ENCODE measurements at places on chromosomes 4 and X.

- no peaks in the 10 kb centered on the region for H3K27me3 ChIP-seq
- H3K27ac ChIP-seq = no peak overlapping the region
- no peak for DNase-seq
- H3K36me3 ChIP-seq = no peaks in the 10 kb centered on the region
- H3K4me3 ChIP-seq = no peak overlapping the region
Observed at GRCh38 chr4:104424989-104425388, 69.7 kb downstream of the CXXC4 start.

- no peak for DNase-seq
- H3K27me3 ChIP-seq = no peaks in the 10 kb centered on the region
- no peaks in the 10 kb centered on the region for H3K4me1 ChIP-seq
- H3K27ac ChIP-seq = no peak overlapping the region
- no peak overlapping the region for H3K4me3 ChIP-seq
Observed at GRCh38 chrX:26783512-26784225, 567.7 kb downstream of the MAGEB5 start.

DNA sequence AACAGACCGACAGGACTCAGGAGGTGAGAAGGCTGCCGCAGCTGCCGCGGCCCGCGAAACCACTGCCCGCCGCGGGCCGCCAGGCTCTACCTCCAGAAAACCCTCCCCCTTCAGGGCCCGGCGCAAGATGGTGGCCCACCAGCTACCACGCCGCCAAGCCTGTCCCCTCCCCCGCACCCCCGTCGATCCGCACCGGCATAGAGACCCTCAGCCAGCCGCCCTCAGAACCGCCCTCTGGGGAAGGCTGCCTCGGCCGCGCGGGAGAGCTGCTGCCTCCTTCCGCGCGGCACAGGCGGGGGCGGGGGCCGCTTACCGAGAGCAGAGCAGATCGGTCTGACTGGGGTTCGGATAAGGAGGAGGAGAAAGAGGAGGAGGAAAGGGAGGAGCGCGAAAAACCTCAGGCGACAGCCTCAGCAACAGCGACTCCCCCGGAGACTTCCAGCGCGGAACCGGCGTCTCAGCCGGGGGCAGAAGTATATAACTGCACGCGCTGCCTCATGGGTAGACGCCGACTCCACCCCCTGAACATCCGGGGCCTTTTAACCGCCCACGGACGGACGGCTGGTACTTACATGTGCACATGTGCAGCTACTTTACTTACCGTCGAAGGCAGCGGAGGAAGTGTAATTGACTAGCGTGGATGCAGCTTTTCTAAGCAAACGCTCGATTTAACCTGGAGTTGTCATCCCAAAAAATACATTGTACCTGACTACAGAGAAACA, at the start of gene ZNF280C:
ZNF280C (minus strand) TSS at position 451 of the 722 bp plus-strand sequence. CDS start 8,450 bp downstream, outside the sequence.
- H3K4me3 ChIP-seq = peak within 1 kb of the TSS; percentile 88
- no peaks in the 10 kb centered on the region for H3K36me3 ChIP-seq
- H3K27ac ChIP-seq = peak within 1 kb of the TSS; percentile 78
- no peaks in the 10 kb centered on the region for H3K27me3 ChIP-seq
- DNase-seq = peak; percentile 80

- DNase-seq = no peak
- H3K4me3 ChIP-seq = no peak overlapping the region
- H3K36me3 ChIP-seq = no peaks in the 10 kb centered on the region
- H3K27me3 ChIP-seq = peaks cover 20% of the 10 kb centered on the region
Observed at GRCh38 chr4:56540826-56541225, 35.2 kb downstream of the ARL9 start.

All from memory B cell (primary cell).